NCI-H187 treated with DMSO at 0.1 percent for 48 hours (cell line): ENCODE measurements at places on chromosomes 1 and 21.

- no peak for DNase-seq
Measured at GRCh38 chr1:208117409-208117808, 126.8 kb downstream of the PLXNA2 start.

DNA sequence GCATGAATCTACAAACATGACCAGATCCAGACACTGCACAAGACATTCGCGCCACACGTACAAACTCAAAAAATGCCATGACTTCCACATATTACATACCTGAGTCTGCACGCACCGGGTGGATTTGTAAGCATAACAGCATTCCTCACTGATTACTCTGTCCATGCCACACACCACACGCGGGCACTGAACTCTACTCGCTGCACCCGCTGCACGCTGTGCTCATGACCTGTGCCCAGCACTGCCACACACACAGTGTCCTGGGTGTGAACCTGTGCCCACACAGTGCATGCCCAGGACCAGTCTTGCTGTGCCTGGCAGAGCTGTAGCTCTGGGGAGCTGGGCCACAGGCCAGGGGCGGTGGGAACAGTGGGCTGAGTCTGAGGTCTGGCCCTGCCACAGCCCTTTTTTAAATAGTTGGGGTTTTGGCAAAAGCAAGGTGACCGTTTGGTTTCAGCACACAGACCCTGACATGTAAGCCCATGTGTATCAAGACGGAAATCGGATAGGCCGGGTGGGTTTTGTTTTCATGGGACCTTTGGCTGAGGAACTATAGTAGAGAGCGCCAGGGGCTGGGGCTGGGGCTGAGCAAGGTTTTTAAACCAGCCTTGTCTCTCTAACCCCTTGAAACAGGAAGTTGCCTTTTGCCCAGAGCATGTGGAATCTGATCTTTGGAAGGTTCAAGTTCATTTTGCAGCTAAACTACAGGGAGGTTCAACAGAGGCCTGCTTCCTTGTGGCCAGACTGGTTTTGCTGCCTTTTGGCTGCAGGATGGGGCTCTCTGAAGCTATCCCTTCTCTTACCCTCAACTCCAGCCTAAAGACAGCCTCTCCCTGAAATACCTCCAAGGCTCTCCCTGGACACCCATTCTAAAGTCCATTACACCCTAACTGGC, 12.3 kb upstream of the GOLT1A start:
- DNase-seq, result no peak

GRCh38 chr1:181222972-181223505, 134.5 kb downstream of the IER5 start:
- no peak for DNase-seq

DNA sequence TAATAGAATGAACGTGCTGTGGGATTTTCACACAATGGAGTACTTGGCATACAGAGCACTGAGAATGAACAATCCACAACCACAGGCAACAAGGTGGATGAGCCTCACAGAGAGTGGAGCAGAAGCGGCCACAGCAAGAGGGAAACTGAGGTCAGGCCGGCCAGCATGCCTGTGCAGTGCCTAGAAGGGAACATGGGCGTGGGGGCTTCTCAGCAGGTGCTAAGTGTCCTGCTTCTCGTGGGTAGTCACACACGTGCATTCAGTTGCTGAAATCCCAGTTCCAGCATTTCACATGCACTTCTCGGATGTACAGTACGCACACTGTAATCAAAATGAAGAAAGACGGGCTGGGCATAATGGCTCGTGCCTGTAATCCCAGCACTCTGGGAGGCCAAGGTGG, 33.1 kb downstream of the WDR4 start:
- DNase-seq, result no peak

- DNase-seq, result no peak
Measured at GRCh38 chr1:92755541-92756461, 29.1 kb downstream of the EVI5 start.

GRCh38 chr1:54367613-54368012, 38.6 kb downstream of the SSBP3 start:
- DNase-seq, result no peak

DNA sequence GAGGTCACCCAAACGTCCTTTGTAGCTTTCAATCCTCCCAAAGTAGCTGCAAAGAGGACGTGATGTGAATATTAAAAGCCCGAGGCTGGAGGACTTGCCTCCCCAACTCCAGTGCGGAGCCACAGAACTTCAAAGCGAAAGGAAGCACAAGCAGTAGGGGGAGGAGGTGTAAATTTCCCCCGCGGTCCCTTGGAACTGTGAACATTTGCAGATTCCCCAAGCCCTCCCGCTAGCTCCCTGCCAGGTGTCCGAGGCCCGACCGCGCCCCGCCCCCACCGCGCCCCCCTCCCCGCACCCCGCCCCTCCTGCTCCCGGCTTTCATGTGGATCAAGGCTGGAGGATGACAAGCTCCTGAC, 41.5 kb upstream of the HAO2 start:
- DNase-seq, result peak; percentile 79

- DNase-seq, result no peak
Measured at GRCh38 chr1:231322880-231323530, 14.6 kb downstream of the EXOC8 start.

- DNase-seq, result no peak
Measured at GRCh38 chr1:34926894-34927293, 2.6 kb downstream of the DLGAP3 start.

GRCh38 chr1:210464519-210465039, 135.9 kb downstream of the HHAT start:
- DNase-seq, result no peak

DNA sequence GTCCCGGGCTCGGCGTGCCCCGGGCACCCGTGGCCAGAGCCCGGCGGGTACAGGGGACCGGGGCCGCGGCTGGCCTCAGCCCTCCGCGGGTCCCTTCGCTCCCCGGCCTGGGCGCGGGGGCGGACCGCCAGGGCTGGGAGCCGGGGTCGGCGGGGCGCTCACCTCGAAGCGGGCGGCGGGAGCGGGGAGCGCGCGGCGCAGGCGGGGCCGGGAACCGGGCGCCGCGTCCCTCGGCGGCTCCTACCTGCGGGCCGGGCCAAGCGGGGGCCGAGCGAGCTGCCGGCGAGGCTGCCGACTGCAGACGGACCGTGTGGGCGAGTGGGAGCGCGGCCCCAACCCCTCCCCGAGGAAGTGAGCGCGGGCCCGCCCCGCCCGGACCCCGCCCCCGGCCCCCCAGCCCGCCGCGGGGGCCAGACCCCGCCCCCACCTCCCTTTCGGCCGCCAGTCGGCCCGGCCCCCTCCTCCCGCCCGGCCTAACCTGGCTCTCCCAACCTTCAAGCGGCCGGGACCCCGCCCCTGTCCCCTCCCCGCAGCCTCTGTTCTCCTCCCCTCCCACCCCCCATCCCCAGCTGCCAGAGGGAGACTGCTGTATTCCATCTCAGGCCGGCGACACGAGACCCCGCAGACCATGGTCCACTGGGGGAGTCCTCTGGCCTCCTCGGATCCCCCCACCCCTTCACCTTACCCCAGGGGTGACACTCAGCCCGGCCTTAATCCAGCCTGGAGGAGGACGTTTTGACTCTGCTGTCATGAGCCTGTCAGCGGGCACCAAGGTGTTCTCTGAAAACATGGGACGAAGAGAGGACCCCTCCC, at the start of gene FHL3:
Gene FHL3, minus strand, starts transcription at position 320 of the 813 bp plus-strand sequence. CDS start 6,102 bp downstream, outside the sequence.
- DNase-seq, result no peak

- no peak for DNase-seq
Measured at GRCh38 chr1:32606565-32607371, 43.6 kb downstream of the ZBTB8OS start.

DNA sequence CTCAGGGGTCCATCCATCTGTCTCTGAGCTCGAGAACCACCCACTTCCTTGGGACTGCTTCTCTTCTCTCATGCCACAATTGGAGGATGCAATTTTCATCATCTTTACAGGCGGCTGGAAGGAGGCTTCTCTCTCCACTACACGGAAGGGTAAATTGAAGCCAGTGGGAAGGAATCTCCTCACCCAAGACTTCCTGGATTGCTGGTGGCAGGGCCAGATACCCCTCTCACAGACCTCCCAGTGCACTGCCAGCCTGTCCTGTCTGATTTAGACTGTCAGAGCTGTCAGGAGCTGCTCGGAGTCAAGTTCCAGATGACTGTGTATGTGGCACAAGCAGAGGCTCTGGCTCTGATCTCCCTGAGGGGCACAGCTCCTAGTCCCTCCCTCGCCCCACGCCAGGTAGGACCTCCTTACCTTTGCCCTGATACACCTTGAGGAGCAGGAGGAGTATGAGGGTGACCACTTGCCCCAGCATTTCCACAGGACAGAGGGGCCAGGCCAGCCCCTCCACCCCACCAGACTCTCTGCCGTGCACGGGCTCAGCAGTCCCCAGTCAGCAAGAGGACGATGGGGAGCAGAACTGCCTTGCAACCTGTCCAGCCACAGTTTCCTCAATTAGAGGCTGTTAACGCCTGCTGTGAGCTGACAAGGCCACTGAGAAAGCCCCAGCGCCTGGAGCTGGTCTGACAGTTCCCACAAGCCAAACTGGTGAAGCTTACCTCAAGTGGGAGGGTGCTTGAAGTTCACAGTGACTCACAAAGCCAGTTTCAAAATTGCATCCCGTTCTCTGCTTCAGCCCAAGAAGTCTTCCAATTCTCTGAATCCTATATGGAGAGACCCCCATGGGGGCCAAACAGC, at the start of gene CD244:
Gene CD244, minus strand, starts transcription at position 685 of the 858 bp plus-strand sequence. Its CDS starts 210 bp downstream, at position 475.
- DNase-seq, result no peak

DNA sequence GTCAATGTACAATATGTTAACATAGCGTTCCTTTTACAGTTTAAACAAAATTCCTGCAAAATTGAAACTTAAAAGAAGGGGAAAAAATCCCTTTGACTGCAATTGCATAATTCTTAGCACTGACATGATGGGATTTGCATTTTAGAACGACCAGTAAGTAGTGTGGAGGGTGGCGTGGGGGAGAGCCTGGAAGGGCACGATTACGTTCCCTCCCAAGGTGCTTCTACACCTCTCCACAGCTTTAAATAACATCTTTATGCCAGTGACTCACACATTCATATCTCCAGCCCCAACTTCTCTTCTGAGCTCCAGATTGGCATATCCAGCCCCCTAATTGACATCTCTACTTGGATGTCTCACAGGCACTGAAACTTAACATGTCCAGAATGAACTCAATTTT, 64.3 kb downstream of the OLFML3 start:
- DNase-seq, result no peak

GRCh38 chr1:180175806-180176205, 21.1 kb downstream of the QSOX1 start:
- no peak for DNase-seq

DNA sequence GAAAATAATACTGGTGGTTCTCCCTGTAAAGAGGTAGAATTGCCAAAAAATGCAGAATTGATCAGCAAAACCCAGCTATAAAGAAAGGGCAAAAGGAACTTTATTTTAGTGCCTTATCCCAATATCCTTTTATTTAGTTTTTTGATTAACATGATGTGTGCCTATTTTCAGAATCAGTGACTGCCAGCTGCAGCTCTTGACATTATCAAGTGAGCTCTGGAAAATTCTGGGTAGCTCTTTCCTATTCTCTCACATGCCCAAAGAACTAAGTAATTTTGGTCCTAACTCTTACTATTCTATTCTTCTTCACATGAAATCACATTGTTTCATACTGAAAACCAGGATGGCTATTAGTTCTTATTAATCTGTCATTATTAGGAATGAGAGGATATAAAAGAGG, 22.1 kb downstream of the WNT2B start:
- DNase-seq, result no peak

GRCh38 chr1:109818271-109818987, 54.7 kb upstream of the EPS8L3 start:
- DNase-seq, result no peak

DNA sequence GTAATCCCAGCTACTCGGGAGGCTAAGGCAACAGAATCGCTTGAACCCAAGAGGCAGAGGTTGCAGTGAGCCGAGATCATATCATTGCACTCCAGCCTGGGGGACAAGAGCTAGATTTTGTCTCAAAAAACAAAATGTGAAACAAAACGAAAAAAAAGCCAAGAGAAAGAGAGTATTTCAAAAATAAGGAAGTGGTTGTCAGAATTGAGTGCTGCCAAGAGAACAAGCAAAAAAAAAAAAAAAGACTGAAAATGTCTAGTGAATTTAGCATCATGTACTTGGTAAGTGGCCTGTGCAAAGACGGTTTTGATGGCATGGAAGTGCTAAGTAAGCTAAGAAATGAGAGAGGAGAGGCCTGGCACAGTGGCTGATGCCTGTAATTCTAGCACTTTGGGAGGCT, 14.3 kb downstream of the KPNA6 start:
- DNase-seq, result no peak

GRCh38 chr1:38235705-38236104, 189.1 kb upstream of the POU3F1 start:
- no peak for DNase-seq

- DNase-seq, result no peak
Measured at GRCh38 chr1:150389650-150390049, 25.7 kb downstream of the RPRD2 start.

DNA sequence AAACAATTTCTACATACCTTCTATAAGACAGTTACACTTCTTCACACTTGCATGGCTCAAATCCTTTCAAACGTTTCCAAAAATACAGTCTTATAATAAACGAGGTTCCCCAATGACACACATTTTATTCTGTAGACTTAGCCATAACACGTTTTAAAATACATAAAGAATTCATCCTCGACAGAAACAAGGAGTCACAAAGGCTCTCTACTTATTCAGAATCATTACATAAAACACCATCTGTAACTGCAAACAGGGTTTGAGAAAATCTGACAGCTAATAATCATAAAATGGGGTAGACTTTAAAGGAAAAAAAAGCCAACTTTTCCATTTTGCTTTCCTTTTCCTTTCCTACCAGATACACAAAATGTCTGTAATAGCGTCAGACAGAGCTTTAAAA, 1.8 kb downstream of the PIK3R3 start:
- no peak for DNase-seq

DNA sequence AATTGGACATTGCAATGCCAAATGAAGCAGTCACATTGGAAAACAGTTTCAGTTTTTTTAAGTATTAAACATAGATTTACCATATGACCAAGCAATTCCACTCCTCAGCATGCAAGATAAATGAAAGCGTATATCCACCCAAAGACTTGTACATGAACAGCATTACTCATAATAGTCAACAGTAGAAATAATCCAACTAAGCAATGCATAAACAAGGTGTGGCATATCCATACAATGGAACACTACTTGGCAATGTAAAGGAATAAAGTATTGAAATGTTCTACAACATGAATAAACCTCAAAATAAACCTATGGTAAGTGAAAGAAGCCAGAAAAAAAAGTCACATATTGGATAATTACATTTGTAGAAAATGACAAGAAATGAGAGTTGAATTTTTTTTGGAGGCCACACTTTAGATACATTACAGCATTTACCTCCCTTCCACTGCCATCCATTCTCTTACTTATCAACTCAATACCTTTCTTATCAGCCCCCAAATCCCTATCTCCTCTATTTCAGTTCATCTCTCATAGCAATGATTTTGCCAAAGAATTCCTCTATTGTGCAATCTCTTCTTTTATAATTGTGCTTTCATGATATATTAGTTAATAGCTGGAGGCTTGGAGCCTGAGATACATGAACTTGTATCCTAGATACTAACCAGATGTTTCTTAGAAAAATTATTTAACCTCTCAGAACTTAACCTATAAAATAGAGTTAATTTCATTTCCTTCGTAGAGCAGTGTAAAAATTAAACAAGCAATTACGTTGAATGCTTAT, 414.2 kb upstream of the C1orf87 start:
- no peak for DNase-seq

DNA sequence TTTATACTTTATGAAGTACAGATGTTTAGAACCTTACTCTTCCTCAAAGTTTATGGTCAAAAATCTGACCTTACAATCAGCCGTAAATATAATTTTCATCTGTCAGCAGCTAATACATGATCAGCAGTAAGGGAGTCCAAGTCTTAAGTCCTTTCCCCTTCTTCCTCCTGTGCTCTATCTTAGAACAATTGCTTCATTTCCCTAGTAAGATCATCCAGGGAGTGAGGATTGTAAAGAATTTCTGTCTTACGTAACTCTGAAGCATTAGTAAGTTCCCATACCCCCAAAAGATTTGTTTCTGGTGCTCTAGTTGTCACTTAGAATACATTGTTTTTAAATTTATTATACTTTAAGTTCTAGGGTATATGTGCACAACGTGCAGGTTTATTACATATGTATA, 2.1 kb downstream of the SETDB1 start:
- no peak for DNase-seq
